ENCODE measurements at places on chromosomes 3 and 15.

GRCh38 chr3:143150071-143150470, 30.5 kb downstream of the CHST2 start:
- no peak for DNase-seq

DNA sequence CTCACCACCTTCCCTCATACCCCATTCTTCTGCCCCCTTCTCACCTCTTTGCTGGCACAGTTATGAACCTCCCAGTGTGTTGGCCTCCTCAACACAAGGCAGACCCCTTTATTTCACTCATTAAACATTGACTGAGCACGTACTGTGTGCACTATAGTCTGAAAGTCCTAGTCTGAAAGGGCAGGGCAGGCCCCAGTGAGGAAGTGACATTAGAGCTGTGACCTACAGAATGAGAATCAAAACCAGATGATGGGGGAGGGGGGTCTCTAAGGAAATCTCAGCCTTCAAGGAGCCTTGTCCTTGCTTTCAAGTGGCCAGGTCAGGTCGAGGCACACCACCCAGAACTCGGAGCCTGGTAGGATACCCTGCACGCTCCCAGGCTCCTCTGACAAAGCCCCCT, 3.5 kb downstream of the SLC28A1 start:
- no peak for DNase-seq

GRCh38 chr15:70088887-70089691, 8.6 kb downstream of the TLE3 start:
- no peak for DNase-seq

DNA sequence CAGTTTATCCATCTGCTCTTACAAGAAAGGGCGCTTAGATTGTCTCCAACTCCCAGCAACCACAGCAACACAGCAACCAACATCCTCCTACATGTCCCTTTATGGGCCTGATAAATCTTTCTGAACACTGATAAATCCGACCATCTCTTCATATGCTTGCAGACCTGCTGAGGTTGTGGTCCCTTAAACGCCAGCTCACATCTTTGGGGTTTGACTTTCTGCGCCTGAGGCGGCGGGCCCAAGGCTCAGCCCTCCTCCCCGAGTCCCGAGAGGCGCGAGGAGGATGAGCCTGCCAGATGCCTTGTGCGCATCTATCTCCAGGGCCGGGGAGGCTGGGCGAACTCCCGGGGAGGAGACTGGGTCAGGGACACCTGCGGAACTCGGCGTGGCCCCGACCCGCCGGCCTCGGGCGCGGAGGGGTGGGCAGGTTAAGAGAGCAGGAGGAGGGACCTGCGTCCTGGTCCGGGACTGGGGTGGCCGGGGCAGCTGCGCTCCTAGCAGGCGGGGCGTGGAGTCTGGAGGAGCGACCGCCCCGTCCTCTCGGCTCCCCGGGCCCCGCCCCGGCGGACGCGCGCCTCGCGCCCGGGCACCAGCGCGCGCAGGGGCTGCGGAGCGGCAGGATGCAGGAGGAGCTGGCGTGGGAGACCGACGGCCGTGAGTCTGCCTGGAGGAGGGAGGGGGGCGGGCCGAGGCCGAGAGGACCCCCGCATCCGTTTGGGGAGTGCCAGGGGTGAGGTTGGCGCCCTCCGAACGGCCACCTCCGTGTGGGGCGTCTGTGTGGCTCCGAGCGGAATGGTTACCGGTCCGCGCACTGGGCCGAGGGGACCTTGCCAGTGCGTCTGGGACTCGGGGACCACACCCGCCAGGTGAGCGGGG, at the start of gene ANKDD1A:
Gene ANKDD1A, plus strand, starts transcription at position 592 of the 876 bp plus-strand sequence. Its CDS starts 29 bp downstream, at position 621.
- DNase-seq = peak; percentile 13

DNA sequence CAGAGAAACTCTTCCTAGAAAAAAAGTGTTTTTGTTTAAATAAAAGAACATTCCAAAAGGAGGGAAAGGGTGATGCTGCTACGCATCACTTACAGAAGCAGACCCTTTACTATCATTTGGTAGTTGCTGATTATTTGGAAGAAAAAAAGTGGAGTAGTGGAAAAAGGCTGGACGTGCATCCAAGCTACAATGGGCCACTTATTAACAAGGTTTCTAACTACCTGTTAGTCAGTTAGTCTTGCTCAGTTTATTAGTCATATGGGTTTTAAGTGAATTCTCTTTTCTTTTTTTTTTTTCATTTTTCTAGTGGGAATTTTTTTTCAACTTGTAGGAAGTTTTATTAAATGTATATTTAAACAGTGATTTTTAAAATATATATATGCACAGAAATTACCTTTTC, 866.0 kb downstream of the MCTP2 start:
- no peak for DNase-seq

DNA sequence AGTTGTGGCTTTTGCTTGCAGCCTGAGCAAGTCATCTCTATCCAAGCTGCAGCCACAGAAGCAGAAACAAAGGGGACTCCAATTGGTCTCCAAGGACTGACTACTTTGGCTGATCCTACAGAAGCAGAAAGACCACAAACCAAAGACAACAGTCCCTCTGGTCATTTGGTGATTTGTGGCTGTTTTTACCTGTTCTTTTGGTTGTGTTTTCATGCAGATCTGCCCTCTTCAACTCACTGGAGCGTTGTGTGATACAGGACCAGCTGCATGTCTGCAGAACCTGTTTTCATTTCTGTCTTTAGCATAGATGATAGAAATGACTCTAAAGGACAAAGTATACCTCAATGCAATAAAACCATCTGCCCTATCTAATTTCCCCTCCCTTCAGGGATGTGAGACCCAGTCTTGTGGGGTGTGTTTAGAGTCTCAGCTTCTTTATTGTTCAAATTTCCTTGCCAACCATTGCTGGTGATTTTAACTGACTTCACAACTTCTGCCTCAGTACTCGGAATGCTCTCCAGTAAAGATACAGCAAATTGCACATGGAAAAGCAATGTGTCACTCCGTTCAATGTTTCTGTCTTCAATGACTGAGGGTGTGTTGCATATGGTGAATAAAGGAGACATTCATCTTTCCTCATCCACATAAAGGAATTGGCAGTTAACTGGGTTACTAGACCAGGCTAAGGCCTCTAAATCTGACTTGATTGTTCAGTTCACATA, 48.9 kb upstream of the SLC7A14 start:
- DNase-seq = no peak

DNA sequence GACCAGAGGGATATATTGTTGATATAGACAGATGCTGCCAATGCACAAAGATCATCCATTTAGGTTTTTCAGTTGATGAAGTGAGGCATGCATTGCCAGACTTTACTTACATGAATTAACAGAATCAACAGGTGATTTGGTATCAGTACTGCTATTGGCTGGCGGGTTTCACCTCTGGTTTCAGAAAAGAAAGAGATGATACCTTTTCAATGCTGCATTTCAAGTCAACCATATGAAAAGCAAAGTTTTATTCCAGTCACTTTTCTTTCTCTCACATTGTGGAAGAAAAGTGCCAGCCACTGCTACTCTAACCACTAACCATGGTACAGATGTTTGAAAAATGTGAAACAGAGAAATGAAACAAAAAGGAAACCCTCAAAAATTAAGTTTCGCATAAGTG, 289.1 kb downstream of the TIGIT start:
- no peak for DNase-seq

GRCh38 chr3:149114458-149114857, 15.0 kb upstream of the HPS3 start:
- no peak for DNase-seq

DNA sequence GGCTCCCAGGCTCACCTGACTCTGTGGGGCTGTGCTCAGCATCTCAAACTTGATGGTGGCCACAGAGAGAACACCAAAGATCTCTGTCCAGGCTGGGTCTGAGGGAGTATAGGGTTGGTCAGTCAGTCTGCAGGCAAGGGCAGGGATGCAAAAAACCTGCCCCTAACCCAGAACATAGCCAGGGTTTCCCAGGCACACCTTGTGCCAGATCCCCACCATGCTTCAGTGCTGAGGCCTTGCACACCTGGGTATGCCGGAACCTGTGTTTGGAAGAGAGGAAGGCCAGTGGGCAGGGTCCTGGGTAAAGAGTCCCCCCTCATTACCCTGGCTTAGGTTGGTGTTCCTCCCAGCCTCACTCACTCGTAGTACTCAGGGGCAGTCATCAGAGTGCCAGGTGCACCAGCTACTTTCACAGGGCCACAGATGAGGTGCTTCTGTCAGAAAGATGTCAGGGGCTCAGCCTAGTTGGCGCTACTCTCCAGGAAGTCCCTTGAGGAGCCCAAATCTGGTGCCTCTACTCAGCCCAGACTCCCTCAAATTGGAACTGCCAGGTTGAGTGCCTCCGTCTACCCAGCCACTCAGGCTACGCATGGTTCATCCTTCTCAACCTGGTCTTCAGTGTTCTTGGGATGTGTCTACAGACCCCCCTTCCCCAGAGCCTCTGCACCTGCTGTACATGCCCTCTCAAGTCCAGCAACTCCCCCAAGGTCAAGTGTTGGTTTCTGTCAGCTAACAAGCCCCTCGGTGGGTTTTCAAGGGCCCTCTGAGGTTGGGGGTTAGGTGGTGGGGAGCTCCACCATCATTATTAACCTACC, 1.8 kb downstream of the DALRD3 start:
- no peak for DNase-seq

- no peak for DNase-seq
These were observed 55.9 kb downstream of the CLDN1 start for GRCh38 chr3:190266265-190266912.

- no peak for DNase-seq
These were observed 39.5 kb upstream of the TSEN2 start for GRCh38 chr3:12444582-12445471.

DNA sequence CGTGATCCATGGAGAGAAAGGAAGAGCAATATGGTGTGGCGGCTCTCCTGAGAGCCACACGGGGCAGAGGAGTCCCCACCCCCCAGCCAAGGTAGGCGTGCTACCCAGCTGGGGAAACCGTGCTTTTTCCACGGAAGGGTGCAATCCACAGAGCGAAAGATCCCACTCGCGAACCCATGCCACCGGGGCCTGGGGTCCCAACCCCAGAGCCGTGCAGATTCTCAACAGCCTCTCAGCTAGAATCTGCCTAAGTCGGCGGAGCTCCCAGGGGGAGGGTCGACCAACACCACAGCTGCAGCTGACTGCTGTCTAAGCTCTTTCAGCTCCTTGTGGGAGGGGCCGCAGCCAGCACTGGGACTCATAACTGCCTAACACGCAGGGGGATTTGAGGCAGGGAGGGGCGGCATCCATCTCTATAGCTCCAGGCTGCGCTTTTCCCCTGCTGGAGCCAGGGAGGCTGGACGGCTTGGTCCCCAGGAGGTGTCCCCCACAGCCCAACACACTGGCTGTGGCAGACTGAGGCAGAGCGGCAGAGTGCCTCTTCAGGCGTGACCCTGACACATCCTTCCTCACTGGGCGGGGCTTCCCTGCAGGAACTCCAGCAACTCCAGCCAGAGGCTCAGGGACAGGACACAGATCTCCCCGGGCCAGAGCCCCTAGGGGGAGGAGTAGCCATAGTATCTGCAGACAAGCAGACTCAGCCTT, 107.6 kb upstream of the ZBTB20 start:
- DNase-seq = no peak

DNA sequence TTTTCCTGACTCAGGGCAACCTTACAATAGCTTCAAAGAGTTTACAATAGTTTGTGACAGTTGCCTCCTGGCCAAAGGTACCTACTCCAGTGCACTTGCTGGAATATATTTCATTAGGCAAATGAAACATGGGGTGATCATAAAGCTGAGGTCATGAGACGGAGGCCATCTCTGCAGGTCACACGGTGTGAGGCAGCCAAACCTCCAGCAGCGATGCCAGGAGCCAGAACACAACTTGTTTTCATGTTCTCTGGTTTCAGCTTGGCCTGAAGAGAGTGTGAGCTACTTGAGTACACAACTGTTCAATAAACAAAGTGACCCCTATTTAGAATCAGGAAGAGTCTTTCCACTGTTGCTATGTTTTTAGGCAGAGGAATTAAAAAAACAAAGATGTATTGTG, 42.7 kb upstream of the PYGO1 start:
- DNase-seq = no peak

- DNase-seq = no peak
These were observed 36.7 kb downstream of the SHQ1 start for GRCh38 chr3:72811571-72811970.

DNA sequence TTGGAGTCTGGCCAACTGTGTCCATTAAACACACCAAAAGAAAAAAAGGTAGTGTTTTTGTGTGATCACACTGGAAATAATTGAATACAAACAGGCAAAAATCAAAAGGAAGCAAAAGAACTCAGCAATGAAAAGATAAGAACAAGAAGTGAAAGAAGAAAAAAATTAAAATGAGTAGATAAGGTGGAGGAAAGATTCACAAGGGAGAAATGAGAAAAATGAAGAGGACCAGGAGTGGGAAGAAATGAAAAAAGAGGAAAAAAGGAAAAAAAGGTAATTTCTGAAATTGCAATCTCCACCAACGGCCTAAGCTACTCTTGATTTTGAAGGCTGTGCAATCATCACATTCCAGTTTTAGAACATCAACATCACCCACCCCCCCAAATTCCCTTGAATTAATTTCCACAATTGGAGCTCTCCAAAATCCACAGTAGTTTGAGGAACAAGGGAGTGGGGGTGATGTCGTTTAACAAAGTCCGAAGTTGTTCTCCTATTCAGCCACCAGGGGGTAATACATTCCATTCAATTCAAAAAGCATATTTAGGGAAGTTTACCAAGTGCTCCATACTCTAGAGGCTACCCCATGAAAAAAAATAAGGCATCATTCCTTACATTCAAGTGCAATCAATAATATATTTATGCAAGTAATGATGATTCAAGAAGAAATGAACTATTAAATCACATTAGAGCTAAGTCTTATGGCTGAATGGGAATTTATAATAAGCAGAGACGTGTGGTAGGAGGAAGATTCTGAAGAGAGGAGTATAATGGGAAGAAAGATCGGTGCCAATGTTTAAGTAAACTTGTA, 37.4 kb downstream of the ZNF860 start:
- peak; percentile 15 for DNase-seq
